ENCODE measurements at places on chromosomes 12 and 14. TPM values are rescaled to one million over a fixed set of nuclear protein-coding genes. Genes with fewer than 3 reads are reported as not detected.

The TMEM132D gene
- total RNA-seq = 0.07 TPM

The KRT3 gene
- 0.75 TPM for total RNA-seq

The OTOGL gene
- 0.60 TPM for total RNA-seq

The TDRD9 gene
- not detected for total RNA-seq

The BICDL1 gene
- 41.5 TPM for total RNA-seq

The DHRS2 gene
- total RNA-seq = 1.5 TPM

The GPR137C gene
- total RNA-seq = 3.8 TPM

The STON2 gene
- 60.4 TPM for total RNA-seq

The DPY19L2 gene
- 19.0 TPM for total RNA-seq

The KRT5 gene
- total RNA-seq = 0.51 TPM

The METTL17 gene
- total RNA-seq = 78.7 TPM

The AHNAK2 gene
- 2.6 TPM for total RNA-seq

The ZNF385A gene
- 34.2 TPM for total RNA-seq

The PLA2G1B gene
- total RNA-seq = not detected

DNA sequence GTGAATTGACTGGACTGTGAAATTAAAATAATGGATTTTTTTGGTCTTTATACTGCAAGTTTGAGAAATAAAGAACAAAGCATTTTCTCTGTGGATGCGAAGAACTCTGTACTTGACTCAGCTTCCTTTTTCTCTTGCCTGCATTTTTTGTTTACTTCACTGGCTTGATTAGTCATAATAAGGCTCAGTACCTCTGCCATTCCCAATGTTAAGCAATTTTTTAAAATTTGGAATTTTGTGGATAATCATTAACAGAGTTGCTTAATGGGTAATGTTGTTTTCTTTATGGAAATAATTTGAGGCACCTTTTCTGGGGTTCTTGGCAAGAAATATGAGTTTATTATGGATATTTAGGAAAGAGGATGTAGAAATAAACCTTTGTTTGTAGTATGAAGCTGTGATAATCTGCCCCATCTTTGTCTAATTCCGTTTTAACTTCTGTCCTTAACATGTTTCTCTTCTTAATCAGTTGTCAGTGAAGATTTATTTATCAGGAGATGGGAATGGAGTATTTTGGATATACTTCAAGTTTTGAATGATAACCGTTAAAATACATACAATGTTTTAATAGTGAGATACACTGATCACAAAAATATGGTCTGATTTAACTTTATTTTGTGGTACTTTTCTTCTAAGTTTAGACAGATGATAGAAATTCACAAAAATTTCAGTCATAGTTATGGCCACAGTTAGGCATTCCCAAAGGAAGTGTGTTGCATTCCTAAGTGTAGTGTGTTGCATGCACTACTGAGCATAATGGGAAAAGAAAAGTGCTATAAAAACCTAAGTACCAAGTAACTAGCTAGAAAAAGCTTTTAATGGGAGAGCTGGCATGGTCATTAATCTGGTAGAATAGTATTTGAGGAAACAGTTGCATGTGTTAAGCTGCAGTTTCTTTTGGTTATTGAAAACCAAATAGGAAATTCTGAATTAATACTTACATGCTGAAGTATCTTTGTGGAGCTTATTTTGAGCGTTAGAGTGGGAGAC, 27.7 kb downstream of the WNK1 start:
- H3K4me1 ChIP-seq = peaks cover 25% of the 10 kb centered on the region
- DNase-seq = no peak
- no peaks in the 10 kb centered on the region for H3K27me3 ChIP-seq
- no peak overlapping the region for H3K4me3 ChIP-seq
- peak overlapping the region; percentile 35 for H3K27ac ChIP-seq

- H3K27ac ChIP-seq = no peak overlapping the region
- H3K4me3 ChIP-seq = no peak overlapping the region
- H3K36me3 ChIP-seq = peaks cover 20% of the 10 kb centered on the region
- no peaks in the 10 kb centered on the region for H3K27me3 ChIP-seq
- no peaks in the 10 kb centered on the region for H3K4me1 ChIP-seq
Measured at GRCh38 chr12:70427611-70428010, 61.5 kb downstream of the KCNMB4 start.

DNA sequence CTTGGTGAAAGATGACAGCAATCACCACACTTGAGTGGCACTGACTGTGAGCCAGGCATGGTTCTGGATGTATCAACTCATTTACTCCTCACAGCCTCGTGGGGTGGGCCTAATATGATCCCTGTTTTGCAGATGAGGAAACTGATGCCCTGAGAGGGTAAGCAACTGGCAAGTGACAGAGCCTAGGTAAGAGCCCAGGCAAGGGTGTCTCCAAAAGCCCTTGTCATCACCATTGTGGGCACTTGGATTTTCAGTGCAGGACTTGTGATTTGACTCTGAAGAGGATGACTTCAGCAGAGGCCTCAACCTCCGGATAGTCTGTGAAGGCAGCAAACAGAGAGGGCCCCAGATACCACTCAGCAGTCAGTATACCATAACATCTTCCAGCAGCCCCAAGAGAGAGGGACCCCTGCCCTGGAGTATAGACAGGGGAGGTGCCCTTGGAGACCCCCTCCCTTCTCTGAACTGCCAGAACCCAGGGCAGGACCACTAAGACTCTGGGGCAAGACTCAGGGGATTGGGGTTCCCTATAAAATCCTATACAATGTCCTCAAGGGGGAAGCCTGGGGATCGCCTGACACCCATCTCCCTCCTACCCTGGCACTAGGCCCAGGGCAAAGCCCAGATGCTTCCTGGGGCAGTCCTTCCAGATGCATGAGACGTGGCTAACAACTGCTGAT, 7.1 kb upstream of the KRT5 start:
- peaks cover 22% of the 10 kb centered on the region for H3K4me1 ChIP-seq
- no peak overlapping the region for H3K27ac ChIP-seq
- H3K4me3 ChIP-seq = no peak overlapping the region

- no peak for DNase-seq
- peak overlapping the region; percentile 71 for H3K27ac ChIP-seq
- no peak overlapping the region for H3K4me3 ChIP-seq
- peaks cover 31% of the 10 kb centered on the region for H3K36me3 ChIP-seq
Measured at GRCh38 chr12:57142121-57142520, 5.3 kb downstream of the LRP1-AS start.

- H3K36me3 ChIP-seq = peaks cover 2% of the 10 kb centered on the region
- DNase-seq = no peak
- H3K27me3 ChIP-seq = peaks cover 31% of the 10 kb centered on the region
- H3K4me3 ChIP-seq = no peak overlapping the region
- no peak overlapping the region for H3K27ac ChIP-seq
- no peaks in the 10 kb centered on the region for H3K4me1 ChIP-seq
Measured at GRCh38 chr14:97107760-97108159, 310.6 kb downstream of the VRK1 start.

GRCh38 chr12:138898-139534, 72.4 kb downstream of the IQSEC3 start:
- H3K4me1 ChIP-seq = peaks cover 25% of the 10 kb centered on the region
- peak overlapping the region; percentile 68 for H3K27ac ChIP-seq
- no peak for DNase-seq
- peak overlapping the region; percentile 49 for H3K4me3 ChIP-seq

DNA sequence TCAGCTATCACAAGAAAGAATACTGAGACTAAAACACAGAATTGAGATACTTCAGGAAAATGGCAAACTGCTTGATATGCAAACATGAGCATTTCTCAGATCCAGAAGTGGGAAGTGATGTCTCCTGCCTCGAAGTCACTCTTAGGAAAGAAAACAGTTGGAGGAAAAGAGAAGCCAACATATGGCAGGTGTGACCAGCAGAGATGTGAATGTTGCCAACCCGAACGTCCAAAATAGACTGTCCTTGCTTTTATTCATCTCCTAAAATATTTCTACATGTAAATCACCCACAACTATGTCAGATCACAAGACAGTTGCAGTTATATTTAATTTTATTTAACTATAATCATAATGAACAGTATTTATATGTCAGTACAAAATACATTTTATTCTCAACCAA, 687.6 kb downstream of the GALC start:
- no peak for DNase-seq
- no peak overlapping the region for H3K27ac ChIP-seq
- H3K36me3 ChIP-seq = no peaks in the 10 kb centered on the region
- H3K27me3 ChIP-seq = no peaks in the 10 kb centered on the region
- H3K4me3 ChIP-seq = no peak overlapping the region

- no peaks in the 10 kb centered on the region for H3K4me1 ChIP-seq
- peaks cover 9% of the 10 kb centered on the region for H3K27me3 ChIP-seq
- no peaks in the 10 kb centered on the region for H3K36me3 ChIP-seq
- no peak for DNase-seq
Measured at GRCh38 chr12:7431993-7432685, 11.8 kb downstream of the CD163L1 start.

- H3K27me3 ChIP-seq = no peaks in the 10 kb centered on the region
- no peak overlapping the region for H3K4me3 ChIP-seq
- H3K27ac ChIP-seq = peak overlapping the region; percentile 41
- peaks cover 1% of the 10 kb centered on the region for H3K36me3 ChIP-seq
- DNase-seq = no peak
Measured at GRCh38 chr14:91112194-91112593, 1.7 kb upstream of the DGLUCY start.

- H3K27ac ChIP-seq = peak overlapping the region; percentile 96
- peaks cover 9% of the 10 kb centered on the region for H3K27me3 ChIP-seq
- H3K36me3 ChIP-seq = no peaks in the 10 kb centered on the region
- H3K4me1 ChIP-seq = peaks cover 17% of the 10 kb centered on the region
- H3K4me3 ChIP-seq = peak overlapping the region; percentile 95
Measured at GRCh38 chr14:72925815-72926291, 411 bp upstream of the DCAF4 start.

- H3K4me3 ChIP-seq = no peak overlapping the region
- H3K36me3 ChIP-seq = no peaks in the 10 kb centered on the region
- DNase-seq = no peak
- no peaks in the 10 kb centered on the region for H3K27me3 ChIP-seq
Measured at GRCh38 chr14:50855558-50855957, 16.3 kb upstream of the ABHD12B start.

DNA sequence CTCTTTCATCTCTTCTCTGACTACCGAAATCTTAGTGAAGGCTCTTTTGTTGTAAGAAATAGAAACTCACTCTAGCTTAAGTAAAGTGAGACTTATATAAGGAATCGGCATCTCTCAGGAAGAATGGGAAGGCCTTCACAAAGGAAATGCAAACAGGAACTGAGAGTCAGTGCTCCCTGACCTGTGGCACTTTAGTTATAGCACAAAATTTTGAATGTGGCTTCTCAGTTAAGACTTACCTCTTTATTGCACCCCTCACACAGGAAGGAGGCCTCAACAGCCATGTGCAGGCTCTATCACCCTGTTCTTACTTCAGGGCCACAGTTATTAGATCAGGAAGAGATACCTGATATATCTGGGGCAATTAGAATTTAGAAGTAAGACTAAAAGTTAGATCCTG, 224.7 kb upstream of the EGLN3 start:
- peaks cover 23% of the 10 kb centered on the region for H3K27me3 ChIP-seq
- peaks cover 32% of the 10 kb centered on the region for H3K4me1 ChIP-seq
- no peak overlapping the region for H3K4me3 ChIP-seq
- no peak overlapping the region for H3K27ac ChIP-seq
- H3K36me3 ChIP-seq = no peaks in the 10 kb centered on the region
- DNase-seq = no peak

DNA sequence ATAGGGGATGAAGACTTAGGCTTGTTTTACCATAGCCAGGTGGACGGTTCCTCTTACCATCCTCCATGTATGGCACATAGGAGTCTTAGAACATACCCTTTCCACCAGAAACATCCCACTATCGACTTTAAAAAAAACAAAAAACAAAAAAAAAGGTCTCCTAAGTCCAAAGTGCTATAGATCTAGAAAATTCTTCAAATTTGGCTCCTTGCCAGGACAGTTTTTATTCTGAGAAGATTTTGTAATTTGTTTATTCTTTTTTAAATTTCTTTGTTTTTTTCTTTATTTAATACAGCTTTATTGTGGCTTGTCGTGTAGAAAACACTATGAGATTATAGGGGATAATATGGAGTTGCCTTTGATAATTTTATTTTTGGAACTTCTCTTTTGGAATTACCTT, 197.7 kb downstream of the NUBPL start:
- DNase-seq = no peak
- H3K27me3 ChIP-seq = no peaks in the 10 kb centered on the region
- H3K27ac ChIP-seq = no peak overlapping the region
- peaks cover 2% of the 10 kb centered on the region for H3K4me1 ChIP-seq

GRCh38 chr12:124438437-124439056, 128.9 kb downstream of the NCOR2 start:
- peaks cover 13% of the 10 kb centered on the region for H3K36me3 ChIP-seq
- H3K4me3 ChIP-seq = no peak overlapping the region
- H3K27me3 ChIP-seq = no peaks in the 10 kb centered on the region
- no peak overlapping the region for H3K27ac ChIP-seq

DNA sequence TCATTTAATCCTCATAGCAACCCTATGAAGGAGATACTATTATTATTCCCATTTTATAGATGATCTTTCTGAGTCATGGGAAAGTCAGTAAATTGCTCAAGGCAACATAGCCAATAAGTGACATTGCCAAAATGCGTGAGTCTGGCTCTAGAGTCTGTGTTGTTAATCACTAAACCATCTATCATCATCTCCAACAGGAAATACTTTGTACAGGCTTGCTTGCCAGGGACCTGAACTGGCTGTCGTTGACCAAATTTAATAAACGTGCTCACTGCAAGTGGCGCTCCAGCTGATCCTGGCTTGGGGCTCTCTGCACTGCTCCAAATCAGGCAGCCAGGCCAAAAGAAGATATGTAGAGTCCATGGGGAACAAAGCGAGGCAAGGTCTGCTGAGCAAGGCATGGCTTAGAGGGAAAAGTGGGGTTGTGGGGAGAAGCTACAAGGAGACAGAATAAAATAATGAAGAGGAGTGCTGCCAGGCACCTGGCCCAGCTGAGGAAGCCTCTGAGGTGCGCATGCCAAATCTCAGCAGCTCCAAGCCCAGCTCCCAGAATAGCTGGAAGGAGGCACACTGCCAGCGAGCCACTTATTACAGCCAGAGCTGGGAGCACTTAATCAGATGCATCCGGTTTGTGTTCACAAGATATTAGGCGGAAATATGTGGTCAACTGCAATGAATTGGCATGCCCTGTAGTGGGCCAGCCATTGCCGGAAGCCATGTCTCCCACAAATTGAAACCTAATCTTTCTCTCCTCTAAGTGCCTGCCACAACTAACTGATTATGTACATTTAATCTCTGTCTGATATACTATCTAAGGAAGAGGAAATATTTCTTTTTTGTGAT, 43.3 kb upstream of the PTPRO start:
- H3K27ac ChIP-seq = peak overlapping the region; percentile 30
- no peak overlapping the region for H3K4me3 ChIP-seq
- no peak for DNase-seq
- no peaks in the 10 kb centered on the region for H3K36me3 ChIP-seq

- no peak for DNase-seq
- no peak overlapping the region for H3K27ac ChIP-seq
- H3K36me3 ChIP-seq = no peaks in the 10 kb centered on the region
- peaks cover 86% of the 10 kb centered on the region for H3K27me3 ChIP-seq
Measured at GRCh38 chr12:4962539-4963486, 53.1 kb downstream of the KCNA1 start.

DNA sequence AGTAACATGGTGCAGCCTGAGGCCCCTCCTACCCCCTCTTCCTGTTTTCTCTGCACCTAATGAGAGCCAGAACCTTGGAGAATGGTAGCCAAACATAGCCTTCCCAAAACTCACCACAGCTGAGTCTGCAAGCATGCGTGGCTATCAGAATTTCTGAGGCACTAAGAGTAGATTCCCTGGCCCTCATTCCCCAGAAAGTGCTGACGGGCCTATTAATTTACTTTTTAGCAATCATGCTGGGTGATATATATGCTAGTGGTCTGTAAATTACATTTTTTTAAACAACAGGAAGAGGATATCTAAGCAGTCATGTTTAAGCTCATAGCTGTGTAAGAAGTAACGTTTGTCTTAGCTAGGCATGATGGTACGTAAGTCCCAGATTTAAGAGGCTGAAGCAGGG, 30.4 kb downstream of the KANSL2 start:
- H3K36me3 ChIP-seq = peaks cover 36% of the 10 kb centered on the region
- peak overlapping the region; percentile 71 for H3K27ac ChIP-seq
- peaks cover 2% of the 10 kb centered on the region for H3K4me1 ChIP-seq
